ENCODE measurements at places on chromosomes 7 and 10.

GRCh38 chr7:106035568-106035967 lies 72.5 kb downstream of the CDHR3 start:
- DNase-seq = no peak

DNA sequence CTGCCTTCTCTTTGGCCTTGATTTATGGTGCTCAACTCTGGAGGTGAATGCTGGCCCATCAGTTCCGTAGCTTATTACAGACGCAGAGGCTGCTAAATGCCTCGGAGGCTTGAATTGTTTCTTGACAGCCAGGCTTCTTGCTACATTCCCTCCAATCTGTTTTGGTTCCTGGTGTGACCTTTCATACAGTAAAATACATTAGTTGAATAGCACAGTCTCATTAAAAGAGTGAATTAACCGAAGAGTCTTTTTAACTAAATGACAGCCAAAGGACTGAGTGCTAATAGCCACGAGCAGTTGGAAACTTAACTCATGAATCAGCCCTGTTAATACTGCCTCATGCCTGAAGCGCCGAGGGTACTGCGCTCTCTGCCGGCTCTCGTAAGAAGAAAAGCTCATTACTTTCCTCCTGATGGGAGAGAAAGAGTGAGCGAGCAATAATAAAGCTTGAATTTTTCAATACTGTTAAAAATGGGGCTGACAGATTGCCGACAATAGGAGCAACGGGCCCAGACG lies 236.4 kb upstream of the GPR26 start:
- DNase-seq = no peak

GRCh38 chr10:132882069-132882951 lies 60.1 kb downstream of the CFAP46 start:
- DNase-seq = no peak

GRCh38 chr10:120929166-120929565 lies 78.0 kb downstream of the WDR11 start:
- DNase-seq = no peak

DNA sequence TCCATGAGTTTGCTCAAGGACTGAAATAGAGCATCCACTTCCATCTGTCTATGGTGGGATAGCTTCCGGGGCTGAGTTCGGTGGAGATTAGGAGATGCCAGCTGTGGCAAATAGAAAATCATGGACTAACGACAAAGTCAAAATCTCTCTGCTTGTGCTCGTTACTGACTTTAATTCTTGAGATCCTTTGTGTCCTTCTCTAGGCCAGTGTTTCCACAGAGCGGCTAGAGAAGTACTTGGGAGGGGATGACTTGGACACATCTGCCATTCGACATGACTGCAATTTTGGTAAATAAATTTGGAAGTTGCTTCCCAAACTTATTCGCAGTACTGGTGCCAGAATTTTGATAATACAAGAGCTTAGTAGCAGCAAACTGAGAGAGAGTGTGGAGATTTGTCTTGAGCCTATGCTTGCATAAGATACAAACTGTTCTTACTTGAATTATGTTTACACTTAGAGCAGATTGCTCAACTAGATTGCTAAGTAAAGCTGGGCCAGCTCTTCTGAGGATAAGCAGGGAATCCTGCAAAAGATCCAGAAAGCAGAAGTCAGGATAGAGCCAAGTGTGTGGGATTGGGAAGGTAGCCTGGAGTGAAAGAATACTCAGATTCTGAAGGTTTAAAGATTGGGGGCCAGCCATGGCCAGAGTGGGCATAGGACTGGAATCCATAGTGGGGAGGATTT lies 27.6 kb downstream of the ABCC2 start:
- DNase-seq = no peak

GRCh38 chr10:82331716-82332115 lies 456.7 kb downstream of the NRG3 start:
- DNase-seq = no peak

DNA sequence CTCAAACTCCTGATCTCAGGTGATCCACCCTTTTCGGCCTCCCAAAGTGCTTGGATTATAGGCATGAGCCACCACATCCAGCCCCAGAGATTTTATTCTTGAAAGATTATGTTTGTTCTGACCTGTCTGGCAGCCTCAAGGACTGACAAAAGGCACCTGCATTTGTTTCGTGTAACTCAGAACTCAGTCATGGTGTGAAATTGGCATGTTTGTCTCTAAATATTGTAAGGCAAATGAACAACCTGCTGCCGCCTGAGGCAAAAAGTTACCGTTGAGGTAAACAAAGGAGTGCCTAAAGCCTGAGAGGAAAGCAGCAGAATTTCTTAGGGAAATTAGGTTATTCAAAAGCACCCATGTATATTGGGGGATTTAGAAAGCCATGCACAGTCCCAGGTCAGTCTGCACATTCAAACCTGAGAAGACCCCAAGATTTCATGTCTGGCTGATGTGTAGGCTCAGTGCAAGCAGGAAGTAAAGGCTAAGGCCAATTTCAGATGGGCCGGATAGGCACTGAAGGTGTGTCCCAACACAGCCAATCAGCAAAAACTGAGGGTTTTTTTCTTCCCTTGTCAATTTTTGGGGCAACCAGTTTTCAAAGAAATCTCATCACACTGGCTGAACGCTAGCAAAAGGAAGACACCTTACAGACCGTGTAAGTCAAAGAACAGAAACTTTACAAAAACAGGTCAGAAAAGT lies 33.3 kb upstream of the HHEX start:
- DNase-seq = no peak

DNA sequence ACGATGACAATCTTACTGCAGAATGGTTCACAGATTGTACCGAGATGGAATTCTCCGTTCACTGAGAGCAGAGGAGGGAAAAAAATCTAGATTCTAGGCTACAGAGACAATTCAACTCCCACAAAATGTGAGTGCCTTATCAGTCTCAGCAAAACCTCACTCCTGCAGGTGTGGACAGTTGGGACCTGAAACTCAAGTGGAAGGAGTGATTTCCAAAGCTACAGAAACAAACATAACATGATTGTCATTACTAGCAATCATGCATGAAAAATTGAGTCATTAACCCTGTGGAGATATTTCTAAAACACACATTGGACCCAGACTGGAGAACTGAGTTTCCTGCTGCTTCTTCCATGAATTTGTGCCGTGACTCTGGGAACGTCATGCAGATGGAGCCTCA lies 70.3 kb downstream of the CALML3 start:
- no peak for DNase-seq

DNA sequence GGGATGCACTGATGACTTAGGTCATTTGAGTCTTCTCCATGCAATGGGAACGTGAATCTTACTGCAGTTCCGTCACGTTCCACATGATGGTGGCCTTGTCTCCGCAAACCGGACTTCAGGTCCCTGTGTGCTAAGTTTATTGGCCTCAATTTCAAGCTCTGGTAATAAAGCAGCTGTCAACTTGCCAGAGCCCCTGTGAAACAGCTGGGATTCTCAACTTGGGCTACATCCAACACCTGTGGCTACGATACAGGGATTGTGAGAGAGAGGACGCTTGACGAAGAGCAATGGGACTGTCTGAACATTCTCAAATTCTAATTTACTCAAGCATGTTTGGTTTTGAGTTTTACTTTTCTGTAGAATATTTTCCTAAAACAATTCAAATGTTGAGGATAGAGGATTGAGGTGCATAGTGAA lies 174.2 kb downstream of the PTN start:
- no peak for DNase-seq

DNA sequence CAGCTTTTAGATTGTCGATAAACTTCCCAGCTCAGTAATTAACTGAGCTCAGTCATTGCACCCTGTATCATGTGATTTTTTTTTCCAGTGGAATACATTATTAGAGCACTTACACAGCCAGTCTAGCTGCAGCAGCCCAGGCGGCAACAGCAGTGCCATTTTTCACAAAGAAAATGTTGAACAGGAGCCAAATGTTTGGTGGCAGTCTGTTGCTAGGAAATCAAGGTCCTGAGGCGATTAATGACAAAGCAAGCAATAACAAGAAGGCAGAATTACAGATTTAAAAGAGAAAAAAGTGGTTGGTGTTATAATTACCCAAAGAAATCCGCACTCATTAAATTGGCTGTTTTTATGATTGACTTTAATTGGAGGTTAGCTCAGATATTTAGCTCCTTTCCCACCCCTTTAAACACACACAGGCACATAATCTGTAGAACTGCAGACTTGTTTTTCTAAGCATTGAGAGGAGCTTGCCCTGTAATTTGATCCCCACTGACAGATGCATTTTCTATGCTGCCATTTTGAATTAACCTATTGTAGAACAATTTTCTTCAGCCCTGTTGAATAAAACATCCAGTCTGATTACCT lies 267.4 kb downstream of the ADK start:
- DNase-seq = no peak

DNA sequence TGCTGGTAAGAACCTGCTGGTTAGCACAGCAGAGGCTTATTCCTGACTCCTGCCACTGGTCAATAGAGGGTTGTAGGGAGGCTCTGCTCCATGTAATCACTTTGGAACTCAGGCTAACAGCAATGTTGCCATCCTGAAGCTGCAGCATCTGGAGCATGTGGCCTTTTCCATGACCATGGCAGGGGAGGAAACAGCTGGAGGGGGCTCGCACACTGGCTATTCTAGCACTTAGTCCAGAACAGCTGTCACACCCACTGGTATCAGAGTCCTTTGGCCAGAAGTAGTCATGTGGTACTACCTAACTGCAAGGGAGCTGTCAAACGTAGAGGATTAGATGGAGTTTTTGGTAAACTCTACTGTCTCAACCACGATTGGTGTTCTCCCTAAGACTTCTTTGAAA lies 450.0 kb downstream of the RPS24 start:
- no peak for DNase-seq

- DNase-seq = no peak
Observed at GRCh38 chr10:95214369-95214768, 20.3 kb downstream of the ACSM6 start.

- no peak for DNase-seq
Observed at GRCh38 chr10:123888751-123889150, 2.9 kb downstream of the CPXM2 start.

GRCh38 chr7:23721456-23721855 lies 11.4 kb downstream of the STK31 start:
- no peak for DNase-seq

- no peak for DNase-seq
Observed at GRCh38 chr10:128563387-128563786, 437.2 kb upstream of the MKI67 start.

DNA sequence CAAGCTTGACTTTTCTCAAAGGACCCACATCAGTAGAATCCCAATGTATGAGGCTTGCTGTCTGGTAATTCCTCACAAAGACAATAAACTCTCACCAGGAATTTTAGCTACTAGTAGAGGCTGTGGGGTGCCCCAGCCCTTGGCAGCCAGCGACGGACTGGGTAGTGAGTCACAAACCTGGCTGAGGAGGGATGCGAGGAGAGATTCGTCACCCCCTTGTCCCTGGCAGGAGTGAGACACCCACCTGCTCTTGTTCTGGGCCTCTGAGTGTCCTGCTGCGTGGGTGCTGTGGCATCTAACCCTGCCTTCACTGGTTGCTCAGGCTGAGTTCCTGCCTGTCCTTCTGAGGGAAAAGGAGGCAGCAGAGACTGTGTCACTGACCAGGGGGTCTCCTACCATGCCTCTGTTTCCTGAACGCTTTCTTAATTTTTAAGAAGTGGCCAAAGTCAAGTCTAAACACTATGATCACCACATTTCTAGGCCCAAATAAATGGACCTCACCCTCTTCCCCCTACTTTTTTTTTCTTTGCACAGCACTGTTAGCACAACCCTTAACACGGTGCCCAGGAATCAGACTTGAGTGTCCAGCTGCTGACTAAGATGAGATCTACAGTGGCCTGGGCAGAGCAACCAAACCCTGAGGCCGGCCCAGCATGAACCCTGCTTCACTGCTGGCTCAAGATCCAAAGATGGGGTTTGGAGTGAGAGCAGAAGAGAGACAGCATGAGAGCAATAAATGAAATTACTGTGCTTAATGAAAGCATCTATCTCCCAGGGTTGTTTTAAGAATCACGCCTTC lies 146.4 kb downstream of the ANLN start:
- no peak for DNase-seq

DNA sequence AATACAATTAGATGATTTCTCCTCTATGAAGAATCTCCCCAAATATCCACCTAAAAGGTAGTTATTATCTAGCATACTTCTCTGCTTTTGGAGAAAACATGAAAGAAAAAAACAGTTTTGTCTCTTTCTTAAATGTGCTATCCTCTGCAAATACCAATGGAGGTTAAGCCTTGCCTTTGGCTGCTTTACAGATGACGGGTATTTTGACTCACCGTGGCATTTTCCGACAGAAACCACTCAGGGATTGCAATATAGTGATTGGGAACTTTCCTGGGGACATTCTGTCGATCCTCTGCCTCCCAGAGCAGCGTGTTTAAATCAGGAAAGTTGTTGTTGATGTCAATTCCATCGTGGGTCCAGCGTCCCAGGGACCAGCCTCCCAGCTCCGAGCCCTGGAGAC lies 100.6 kb downstream of the GPR26 start:
- no peak for DNase-seq

GRCh38 chr10:67775279-67775678 lies 62.7 kb downstream of the DNAJC12 start:
- no peak for DNase-seq

GRCh38 chr7:16071246-16071857 lies 350.0 kb downstream of the CRPPA start:
- no peak for DNase-seq

GRCh38 chr10:108362961-108363360 lies 1198.5 kb upstream of the SORCS1 start:
- no peak for DNase-seq

DNA sequence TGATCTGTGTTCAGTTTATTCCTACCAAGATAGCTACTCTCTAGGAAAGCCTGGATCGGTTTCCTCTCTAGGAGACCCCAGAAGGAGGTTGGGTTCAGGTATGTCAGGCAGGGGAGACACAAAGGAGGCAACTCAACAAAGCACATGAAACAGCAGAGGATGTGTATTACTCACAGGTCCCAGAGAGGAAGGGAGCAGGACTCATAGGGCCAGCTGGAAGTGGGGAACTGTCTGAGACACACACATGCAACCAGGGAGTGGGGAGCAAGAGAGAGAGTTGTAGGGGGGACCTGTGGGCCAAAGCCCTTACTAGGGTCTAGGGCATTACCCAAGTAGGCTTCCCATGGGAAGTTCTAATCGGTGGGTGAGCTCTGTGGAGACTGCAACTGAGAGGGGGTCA lies 10.2 kb upstream of the NRP1 start:
- no peak for DNase-seq

DNA sequence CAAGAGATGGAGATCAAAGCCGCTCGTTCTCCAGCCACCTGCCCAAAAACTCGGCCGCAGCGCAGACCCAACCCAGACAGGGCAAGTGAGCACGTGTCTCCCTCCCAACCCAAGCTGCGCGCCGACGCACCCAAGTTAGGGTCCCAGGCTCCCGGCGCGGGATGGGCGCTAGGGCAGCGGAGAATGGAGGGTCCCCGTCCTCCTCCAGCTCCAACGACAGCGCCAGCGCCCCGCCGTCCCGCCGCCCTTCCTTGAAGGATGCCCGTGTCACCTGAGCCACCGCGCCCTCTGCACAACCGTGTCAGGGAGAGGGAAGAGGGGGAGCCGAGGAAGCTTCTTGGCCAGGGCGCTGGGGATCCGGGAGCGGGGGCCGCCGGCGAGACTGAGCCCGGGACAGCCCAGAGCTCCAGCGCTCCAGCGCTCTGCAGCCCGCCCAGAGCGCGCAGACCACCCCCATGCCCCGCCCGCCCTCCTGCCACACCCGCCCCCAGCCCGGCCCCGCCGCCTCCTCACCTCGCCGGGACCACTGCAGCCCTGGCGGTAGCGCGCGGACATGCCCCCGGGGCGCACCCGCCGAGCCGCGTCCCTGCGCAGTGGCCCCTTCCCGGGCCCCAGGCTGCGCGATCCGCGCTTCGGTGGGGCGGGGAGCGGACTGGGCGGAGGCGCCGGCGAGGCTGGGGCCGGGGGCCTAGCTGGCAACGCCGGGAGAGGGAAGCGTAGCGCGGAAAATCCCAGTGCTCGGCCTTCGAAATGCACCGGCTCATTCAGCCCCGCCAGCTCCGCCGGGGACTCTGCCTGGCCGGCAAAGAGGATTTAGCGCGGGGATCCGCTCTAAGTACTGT lies at the start of gene SLC16A12:
Gene SLC16A12 (minus strand): TSS at position 424 of the 842 bp plus-strand sequence. CDS start 73,016 bp downstream, outside the sequence.
- DNase-seq = peak; percentile 61

Measured in D721Med (cell line).